CD8-positive, alpha-beta memory T cell (primary cell): ENCODE measurements at places on chromosomes 5 and 9. TPM values are rescaled to one million over a fixed set of nuclear protein-coding genes. Genes with fewer than 3 reads are reported as not detected.

DNA sequence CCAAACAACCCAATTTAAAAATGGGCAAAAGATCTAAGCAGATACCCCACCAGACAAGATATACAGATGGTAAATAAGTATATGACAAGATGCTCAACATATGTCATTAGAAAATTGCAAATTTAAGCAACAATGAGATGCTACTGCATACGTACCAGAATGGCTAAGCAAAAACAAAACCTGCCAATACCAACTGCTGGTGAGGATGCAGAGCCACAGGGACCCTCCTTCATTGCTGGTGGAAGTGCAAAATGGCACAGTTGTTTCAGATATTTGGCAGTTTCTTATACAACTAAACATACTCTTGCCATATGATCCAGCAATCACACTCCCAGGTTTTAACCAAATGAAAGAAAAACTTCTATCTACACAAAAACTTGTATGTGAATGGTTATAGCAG, 178.9 kb downstream of the BARX1 start:
- DNase-seq, result no peak

DNA sequence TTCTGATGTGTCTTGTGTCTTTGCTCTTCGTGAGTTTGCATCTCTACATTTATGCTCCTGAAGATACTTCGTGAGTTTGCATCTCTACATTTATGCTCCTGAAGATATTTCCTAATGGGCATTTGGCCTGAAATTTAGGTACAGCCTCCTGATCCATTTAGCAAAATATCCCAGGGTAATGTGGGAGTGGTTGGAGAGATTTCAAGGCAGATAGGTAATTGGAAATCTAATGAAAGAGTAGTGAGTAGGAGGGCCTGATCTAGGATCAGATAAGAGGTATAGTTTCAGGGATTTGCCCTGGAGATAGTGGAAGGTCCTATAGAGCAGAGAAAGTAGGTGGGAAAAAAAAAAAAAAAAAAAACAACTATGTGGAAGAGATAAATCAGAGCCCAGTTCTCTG, 14.6 kb upstream of the SNX2 start:
- no peak for DNase-seq

DNA sequence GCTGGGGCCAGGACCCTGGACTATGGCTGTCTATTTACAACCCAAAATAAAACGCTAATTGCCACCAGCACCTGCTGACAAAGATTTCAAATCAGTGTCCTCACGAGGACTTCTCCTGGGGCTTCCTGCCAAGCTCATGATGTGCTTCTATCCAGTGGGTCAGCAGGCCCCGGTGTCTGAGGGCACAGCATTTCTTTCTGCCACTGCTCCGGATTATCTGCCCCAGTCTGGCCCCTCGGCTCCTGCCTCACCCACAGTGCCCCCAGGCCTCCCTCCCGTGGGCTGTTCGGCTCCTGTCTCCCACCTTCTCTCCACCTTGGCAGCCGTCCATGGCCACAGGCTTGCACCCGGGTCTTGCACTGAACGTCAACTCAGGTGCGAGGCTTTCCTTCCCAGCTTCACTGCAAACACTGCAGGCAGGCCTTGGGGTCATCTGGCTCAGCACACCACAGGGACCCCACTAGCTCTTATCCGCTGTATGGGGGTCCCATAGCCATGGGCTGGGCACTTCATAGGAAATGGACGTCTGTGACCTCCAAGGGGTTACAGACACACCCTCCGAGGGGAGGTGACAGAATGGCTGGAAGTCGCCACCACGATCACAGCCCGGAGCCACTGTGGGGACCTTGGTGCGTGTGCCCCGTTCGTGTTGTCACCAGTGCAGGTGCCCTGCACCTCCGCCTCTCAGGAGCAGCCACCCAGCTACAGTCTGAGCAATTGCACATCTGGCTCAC, 43.8 kb upstream of the FCN1 start:
- no peak for DNase-seq

GRCh38 chr9:108316630-108317029, 539.2 kb downstream of the ACTL7B start:
- DNase-seq, result no peak

Gene FAM200C
- 0.12 TPM for polyA plus RNA-seq
